ENCODE measurements at places on chromosomes 2 and 18.

GRCh38 chr2:28991460-28991859 lies 10.4 kb downstream of the TOGARAM2 start:
- DNase-seq, result no peak

DNA sequence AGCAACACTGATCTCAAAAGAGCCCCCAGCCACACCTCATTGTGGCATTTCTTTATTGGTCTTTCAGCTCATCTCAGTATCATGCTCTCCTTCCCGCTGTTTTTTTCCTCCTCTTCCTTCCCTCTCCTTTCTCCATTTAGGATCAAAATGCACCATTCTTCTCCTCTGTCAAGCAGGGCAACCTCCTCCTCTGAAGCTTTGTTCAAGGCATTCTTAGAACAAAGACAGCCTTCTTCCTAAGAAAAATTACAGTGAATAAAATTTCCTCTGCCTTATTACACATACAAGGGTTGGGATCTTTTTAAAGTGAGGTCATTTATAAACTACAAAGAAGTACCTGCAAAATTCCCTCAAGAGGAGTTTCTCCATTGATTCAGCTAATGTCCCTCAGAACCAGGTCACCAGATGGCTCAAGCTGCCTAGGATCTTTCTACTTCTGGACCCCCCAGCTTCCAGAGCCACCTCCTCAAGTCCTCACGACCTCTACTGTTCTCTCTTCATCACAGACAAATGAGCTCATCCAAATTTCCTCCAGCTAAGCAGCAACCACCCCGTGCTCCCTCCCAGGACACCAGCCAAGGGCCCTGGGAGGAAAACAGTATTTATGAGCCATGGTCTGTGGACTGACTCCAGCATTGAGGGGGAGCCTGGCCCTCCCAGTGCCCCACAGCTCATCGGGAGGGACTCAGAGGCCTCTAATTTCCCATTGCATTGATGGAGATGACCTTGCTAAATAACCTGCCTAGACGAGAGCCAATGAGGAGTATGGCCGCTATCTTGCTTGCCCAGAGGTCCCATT lies 18.0 kb downstream of the SFXN5 start:
- peak; percentile 60 for DNase-seq

- DNase-seq, result no peak
Observed at GRCh38 chr2:32783469-32783868, 155.6 kb downstream of the TTC27 start.

DNA sequence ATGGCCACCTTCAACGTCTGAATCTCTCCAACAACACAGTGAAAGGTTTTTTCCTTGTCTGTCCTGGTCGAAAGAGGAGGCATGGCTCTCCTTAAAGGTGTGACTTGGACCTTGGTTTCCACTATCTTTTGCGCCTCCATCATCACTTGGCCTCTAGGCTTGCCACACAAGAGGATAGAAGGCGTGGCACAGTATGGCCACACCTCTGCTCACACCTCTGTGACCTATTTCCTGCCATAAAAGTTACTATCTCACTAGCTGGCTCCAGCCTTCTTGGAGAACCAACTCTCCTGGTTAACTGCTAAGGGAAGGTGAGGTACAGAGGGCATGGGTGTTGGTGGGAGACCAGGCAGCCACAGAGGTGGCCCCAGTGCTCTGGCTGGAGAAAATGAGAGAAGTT lies 165.9 kb downstream of the UXS1 start:
- no peak for DNase-seq

DNA sequence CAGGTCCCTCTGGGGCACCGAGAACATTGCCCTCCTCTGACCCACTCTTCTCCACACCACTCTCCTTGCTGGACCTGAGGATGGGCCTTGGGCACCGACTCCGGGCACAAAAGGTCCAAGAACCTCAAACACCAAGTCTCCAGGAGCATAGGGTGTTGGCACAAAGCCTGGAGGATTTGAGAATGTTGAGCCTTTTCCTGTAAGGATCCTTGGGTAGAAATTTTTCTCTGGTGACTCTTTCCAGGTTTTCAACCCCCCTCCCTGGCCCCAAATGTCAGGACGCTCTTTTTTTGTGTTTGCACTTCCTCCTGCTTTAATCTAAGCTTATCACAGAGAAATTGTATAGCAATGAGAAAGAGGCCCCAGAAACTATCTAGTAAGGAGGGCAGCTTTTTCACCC lies 9.2 kb downstream of the SPR start:
- DNase-seq, result no peak

DNA sequence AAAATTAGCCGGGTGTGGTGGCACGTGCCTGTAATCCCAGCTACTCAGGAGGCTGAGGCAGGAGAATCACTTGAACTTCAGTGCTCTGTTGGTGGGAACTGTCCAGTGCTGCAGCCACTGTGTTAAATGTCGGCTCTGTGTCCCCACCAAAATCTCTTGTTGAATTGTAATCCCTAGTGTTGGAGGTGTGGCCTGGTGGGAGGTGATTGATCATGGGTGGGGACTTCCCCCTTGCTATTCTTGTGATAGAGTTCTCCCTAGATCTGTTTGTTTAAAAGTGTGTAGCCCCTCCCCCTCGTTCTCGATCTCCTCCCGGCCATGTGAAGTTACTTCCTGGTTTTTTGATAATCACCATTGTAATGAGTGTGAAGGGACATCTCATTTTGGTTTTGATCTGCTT lies 9.8 kb upstream of the RPL31 start:
- no peak for DNase-seq

DNA sequence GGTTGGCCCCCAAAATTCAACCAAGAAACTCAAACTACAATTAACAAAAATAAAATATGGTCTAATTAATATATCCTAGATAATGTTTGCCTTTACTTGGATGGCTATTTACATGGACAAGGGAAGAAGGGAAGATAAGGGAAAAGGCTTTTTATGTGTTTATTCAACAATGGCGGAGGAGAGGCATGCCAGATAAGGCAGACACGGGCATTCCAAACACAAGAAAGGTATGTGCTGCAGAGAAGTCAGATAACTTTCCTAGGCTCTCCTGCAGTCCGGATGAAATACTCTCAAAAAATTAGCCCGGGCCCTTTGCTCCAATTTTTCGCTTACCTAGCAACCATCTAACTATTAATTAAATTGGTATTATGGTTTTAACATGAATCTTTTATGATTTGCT lies 5.1 kb upstream of the TTR start:
- no peak for DNase-seq

Measured in putamen (tissue), 1 donor.